Activated CD4-positive, alpha-beta T cell treated with anti-CD3 and anti-CD28 coated beads, Interleukin-2, amount 50 U/mL, for 48 hours (primary cell): ENCODE measurements at places on chromosomes 7 and 10.

DNA sequence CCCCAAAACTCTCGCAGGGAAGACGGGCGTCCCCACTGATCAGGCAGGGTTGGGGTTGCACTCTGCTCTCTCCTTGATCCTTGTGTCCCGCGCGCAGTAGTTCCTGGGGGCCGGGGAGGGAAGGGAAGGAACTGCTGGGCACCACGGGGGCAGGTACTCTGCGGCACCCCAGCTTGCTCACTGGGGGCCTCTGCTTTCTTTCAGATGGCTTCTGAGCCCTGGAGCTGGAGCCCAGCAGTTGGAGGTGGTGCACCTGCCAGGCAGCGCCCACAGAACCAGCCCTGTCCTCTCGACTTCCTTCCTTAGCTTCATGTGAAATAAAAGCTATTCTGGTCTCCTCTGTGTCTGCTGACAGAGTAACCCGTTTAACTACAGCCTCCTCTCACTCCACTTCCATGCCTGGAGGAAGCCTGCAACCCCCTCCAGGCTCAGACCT, 12.2 kb downstream of the PLAC9 start:
- peak; percentile 31 for DNase-seq

DNA sequence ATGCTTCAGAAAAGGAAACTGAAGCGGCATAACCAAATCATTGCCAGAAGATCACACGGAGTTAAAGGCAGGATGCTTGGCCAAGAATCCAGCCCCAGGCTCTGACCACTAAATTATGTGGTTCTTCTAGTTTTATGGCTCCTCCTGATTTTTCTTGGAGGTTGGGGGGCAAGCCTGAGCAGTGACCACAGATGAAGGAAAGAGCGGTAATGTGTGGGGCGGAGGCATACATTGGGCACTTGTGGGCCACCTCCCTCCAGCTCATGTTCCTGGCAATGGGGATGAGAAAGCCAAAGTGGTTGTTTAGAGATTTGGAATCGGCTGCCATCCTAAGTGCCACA, 3.2 kb downstream of the TRPV6 start:
- DNase-seq, result no peak

- DNase-seq, result no peak
These were observed 42.4 kb downstream of the PLXNA4 start for GRCh38 chr7:132533916-132534315.

DNA sequence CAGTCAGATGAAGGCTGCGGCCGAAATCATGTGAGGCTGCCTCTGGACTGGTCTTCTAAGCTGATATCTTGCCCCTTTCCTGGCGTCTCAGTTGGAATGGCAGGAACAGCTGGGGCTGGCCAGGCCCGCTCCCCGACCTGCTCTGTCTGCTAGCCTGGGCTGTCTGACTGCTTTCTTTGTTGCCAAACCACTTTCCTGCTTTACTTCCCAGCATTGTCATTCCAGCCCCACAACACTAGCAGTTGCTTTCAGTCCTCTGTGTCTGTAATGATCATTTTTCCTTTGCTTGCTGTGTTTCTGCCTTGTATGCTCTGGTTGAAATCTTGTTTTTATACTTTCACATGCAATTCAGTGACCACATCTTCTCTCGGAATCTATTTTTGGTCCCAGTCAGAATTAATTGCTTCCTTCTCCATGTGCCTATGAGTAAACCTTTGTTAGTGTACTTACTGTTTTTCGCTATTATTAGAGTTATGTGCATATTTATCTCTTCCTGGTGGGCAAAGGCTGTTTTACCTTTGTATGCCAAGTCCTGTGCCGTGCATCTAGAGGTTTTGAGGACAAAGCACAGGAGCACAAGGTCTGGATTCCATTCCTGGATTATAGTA, 21.6 kb downstream of the PRPF18 start:
- DNase-seq, result no peak

DNA sequence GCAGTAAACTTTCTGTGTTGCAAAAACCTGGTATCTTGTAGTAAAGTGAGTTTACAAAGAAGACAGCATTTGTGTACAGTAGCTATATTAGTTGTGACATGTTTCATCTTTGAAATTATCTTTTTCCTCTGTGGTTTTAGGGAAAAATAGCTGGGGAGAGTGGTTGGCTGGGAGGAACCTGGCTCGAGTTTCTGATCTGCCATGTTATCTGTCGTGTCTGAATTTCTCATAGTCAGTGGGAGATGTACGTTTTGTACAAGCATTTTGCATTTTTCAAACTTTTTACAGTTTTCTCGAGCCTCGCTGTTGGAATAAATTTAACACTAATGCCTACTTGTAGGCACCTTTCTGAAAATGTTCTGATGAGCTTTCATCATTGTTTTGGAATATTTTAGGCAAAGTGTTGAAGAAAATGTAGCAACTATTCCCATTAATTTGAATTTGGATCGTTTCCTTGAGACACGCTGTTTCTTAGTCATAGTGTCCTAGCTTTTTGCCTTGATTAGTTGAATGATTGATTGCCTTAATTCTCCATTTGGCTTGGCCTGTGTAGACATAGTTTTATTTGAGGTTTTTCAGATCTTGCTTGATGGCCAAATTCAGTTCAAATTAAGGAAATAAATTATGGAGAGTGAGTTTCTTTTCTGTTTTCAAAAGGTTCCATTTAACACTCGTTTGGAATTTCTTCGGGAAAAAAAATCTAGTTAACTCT, 65.1 kb downstream of the CAMK1D start:
- DNase-seq, result no peak

DNA sequence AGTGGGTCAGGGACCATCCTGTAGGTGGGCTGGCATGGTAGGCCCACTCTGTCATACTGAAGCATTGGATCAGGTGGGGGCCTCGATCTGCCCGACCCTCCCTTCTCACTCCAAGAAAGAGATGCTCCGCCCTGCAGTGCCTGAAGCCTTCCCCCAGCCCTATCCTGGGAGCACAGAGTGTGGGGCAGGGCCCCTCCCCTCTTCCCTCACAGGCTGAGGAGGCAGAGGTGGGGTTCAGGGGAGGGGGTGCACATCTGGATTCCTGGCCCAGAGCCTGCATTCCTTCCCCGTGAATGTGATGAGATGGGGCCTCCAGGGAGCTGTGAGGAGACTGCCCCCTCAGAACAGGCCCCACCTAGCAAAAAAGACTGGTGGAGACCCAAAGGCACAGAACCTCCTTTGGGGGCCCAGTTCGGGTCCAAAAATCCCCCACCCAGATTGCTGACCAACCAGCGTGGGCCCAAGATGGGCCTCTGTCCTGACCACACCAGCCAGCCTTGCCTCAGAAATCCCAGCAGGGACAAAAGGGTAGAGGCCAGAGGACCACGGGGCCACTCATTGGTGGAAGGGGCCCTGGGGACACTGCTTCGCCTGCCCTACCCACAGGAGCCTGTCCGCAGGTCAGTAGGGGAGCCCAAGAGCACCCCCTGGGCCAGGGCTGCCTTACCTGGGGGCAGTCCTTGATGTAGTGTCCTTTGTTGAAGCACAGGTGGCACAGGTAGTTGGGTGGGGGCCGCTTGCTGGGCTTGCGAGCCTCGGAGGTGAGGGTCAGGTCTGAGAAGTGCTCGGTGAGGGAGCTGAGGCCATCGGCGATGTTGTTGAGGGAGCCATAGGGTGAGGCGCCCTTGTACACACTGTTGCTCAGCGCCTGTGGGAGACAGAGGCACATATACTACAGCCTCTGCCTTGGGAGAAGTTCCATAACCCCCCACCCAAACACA, 13.3 kb downstream of the ZCCHC24 start:
- DNase-seq, result no peak
